Liver (tissue), 10 donors: ENCODE measurements at places on chromosomes 11 and 22. TPM values are rescaled to one million over a fixed set of nuclear protein-coding genes. Genes with fewer than 3 reads are reported as not detected.

DNA sequence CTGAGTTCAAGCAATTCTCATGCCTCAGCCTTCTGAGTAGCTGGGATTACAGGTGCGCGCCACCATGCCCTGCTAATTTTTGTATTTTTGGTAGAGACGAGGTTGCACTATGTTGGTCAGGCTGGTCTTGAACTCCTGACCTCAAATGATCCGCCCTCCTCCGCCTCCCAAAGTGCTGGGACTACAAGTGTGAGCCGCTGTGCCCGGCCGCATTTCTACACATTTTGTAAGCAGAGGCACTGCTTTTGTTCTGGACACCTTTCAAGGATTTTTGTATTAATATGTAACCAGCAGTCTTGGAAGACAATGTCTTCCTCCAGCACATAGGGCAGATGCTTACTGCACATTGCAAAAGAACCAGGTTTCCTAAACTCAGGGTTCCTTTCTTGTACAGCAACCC, 11.4 kb upstream of the VSIG10L2 start:
- no peaks in the 10 kb centered on the region for H3K4me1 ChIP-seq
- H3K27me3 ChIP-seq = no peaks in the 10 kb centered on the region
- H3K4me3 ChIP-seq = no peak overlapping the region
- no peak for DNase-seq

- H3K27ac ChIP-seq = no peak overlapping the region
- no peaks in the 10 kb centered on the region for H3K27me3 ChIP-seq
- no peak overlapping the region for H3K4me3 ChIP-seq
- no peaks in the 10 kb centered on the region for H3K4me1 ChIP-seq
Observed at GRCh38 chr11:34150494-34151151, 45.2 kb downstream of the NAT10 start.

DNA sequence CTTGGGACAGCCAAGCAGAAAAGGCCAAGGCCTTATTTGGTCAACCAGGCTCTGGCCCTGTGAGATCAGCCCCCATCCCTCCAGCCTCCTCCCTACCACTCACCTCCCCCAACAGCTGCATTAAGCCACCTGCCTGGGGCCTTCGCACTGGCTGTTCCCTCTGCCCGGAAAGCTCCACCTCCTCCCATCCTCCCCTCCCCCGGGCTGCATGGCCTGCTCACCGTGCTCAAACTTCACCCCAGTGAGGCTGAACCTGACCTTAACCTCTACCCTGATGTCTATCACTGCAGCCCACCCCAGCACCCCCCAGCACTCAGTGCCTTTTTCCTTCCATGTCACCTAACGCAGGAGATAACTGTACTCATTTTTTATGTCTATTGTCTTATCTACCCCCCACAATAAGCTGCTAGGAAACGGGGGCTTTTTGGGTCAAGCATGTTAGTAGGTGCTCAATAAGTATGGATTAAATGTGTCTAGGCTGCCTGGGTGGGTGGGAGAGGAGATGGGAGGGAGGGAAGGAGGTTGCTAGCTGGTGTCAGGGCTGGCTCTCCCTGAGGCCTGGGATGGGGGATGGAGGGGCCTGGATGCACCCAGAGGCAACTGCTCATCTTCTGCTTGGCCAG, 912 bp downstream of the PTPRCAP start:
- peaks cover 3% of the 10 kb centered on the region for H3K36me3 ChIP-seq
- DNase-seq = no peak
- no peak overlapping the region for H3K4me3 ChIP-seq
- peak overlapping the region; percentile 31 for H3K27ac ChIP-seq
- no peaks in the 10 kb centered on the region for H3K4me1 ChIP-seq
- no peaks in the 10 kb centered on the region for H3K27me3 ChIP-seq

DNA sequence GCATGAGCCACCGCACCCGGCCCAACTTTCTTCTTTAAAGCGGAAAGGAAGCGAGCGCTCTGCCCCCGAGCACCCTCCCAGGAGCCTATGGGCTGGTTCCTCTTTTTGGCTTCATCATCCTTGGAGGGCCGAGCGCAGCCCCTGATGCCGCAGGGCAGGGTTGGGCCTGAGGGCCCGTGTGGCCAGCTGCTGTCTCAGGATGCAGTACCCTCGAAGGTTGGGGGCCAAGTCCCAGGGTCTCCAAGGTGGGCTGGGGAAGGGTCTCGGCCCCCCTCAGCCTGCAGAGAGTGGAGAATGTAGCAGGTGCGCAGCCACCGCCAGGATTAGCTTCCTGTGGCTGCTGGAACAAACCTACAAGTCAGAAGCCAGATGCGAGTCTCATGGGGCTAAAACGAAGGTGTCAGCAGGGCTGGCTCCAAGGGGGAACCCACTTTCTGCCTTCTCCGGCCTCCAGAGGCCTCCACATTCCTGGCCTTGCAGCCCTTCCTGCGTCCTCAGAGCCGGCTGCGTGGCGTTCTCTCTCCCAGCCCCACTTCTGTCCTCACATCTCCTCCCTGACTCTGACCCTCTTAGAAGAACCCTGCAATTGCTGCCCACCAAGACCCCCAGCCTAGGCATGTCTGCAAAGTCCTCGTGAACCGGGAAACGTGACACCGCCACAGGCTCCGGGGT, 2.9 kb downstream of the PANX2 start:
- H3K4me1 ChIP-seq = peaks cover 11% of the 10 kb centered on the region
- no peak overlapping the region for H3K27ac ChIP-seq
- DNase-seq = no peak
- H3K4me3 ChIP-seq = no peak overlapping the region

GRCh38 chr22:37897807-37898206, 8.3 kb upstream of the MICALL1 start:
- H3K27me3 ChIP-seq = no peaks in the 10 kb centered on the region
- DNase-seq = no peak
- no peaks in the 10 kb centered on the region for H3K36me3 ChIP-seq
- H3K27ac ChIP-seq = no peak overlapping the region

DNA sequence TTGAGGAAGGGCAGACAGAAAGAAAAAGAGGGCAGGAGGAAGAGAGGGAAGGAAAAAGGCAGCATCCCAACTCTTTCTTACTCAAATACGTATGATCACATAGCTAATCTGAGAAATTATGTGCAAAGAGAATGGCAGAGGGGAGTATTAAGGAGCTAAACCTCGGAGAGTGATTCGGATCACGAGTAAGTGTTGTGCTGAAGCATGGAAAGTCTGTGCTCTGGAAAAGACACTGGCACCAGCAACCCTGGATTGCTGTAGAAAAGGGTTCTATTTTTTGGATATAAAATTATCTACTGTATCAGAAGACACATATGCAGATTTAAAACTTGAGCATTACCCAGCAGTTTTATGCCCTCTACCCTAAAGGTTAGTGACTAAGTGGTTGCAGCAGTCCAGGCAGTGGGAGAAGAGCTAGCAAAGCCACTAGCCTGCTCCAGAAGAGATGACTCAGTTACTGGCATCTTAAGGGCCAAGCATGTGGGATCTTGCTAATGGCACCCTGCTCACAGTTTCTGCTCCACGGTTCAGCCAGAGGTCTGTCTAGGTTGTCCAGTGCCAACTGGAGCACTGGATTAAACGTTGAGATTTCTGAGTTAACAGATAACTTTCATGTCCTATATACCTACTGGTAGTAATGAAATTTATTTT, 151.7 kb downstream of the SWAP70 start:
- no peaks in the 10 kb centered on the region for H3K27me3 ChIP-seq
- DNase-seq = no peak

DNA sequence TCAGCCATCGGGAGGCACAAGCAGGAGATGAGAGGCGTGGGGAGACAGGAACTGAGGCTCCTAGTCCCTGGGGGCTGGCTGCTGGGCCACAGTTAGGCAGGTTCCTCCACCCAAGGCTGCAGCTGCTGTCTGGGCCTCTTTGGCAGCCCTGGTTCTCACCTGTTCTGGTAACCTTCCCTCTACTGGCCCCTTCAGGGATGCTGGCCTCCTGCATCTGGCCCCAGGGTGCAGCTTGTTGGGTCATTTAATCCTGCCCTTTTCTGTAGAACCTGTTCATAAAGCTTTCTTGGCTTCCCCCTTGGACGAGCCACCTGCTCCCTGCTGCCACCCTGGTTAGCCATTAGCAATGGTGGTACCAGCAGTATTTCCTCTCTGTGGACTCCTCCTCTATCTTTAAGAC, 5.5 kb downstream of the USH1C start:
- no peaks in the 10 kb centered on the region for H3K36me3 ChIP-seq
- DNase-seq = no peak
- no peak overlapping the region for H3K4me3 ChIP-seq
- no peaks in the 10 kb centered on the region for H3K27me3 ChIP-seq

DNA sequence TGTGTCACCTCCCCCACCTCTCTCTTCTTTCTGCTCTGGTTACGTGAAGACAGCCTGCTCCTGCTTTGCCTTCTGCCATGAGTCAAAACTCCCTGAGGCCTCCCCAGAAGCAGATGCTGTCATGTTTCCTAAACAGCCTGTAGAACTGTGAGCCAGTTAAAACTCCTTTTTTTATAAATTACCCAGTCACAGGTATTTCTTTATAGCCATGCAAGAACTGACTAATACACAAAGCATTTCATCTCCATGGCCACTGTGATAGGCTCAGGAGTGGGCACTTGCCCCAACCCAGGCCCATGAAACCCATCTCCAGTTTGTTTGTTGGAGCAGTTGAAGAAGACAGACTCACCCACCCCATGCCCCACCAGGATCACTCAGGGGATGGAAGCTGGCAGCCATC, 253.3 kb upstream of the ISX start:
- H3K4me1 ChIP-seq = no peaks in the 10 kb centered on the region
- H3K36me3 ChIP-seq = no peaks in the 10 kb centered on the region
- DNase-seq = no peak
- H3K4me3 ChIP-seq = no peak overlapping the region

DNA sequence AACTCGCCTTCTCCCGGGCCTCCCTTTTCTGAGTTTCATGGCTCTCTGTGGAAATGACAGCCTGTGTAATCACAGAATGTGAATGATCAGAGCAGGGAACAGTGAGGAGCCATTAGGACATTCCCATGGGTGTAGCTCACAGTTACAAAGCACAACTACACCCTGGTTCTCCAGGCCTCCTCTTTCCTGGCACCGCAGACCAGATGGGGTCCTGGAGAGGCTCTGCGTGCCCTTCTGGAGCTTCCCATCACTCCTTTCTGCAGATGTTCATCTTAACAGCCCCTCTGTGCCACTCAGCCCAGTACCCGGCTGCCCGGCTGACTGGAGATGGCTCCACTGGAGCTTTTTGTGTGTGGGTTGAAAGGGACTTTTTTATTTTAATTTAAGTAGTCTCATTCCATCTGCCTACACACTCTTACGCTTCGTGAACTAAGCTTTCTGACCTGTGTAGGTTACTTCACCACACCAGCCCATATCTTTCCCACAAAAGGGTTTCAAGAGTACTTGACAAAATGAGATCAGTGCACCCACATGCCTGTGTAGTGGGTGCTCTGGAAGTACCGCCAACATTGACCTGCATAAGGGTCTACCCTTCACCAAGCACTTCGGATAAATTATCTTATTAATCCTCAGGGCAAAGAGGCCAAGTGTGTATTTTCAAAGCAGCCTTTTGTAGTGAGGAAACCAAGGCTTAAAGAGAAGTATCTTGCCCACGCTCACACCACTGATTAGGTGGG, 29.8 kb downstream of the SREBF2 start:
- H3K4me3 ChIP-seq = no peak overlapping the region
- H3K27me3 ChIP-seq = no peaks in the 10 kb centered on the region
- H3K27ac ChIP-seq = no peak overlapping the region
- H3K36me3 ChIP-seq = peaks cover 12% of the 10 kb centered on the region
- DNase-seq = no peak

DNA sequence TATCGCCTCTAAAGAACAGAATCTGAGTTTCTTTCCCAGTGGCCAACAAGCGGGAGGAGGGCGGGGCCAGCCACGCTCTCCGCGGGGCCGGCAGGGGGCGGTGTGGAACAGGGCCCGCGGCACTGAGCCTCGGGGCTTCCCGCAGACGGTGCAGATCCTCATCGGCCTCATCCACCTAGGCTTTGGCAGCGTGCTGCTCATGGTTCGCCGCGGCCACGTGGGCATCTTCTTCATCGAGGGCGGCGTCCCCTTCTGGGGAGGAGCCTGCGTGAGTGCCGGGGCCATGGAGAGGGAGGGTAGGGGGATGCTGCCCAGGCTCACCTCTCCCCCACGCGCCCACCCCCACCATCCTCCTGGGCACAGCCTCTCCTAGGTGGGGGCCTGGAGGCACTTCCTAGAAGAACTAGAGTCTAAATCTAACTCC, 10.7 kb downstream of the MS4A15 start:
- no peaks in the 10 kb centered on the region for H3K27me3 ChIP-seq
- no peak overlapping the region for H3K27ac ChIP-seq
- no peak for DNase-seq
- H3K36me3 ChIP-seq = no peaks in the 10 kb centered on the region
- H3K4me3 ChIP-seq = no peak overlapping the region

DNA sequence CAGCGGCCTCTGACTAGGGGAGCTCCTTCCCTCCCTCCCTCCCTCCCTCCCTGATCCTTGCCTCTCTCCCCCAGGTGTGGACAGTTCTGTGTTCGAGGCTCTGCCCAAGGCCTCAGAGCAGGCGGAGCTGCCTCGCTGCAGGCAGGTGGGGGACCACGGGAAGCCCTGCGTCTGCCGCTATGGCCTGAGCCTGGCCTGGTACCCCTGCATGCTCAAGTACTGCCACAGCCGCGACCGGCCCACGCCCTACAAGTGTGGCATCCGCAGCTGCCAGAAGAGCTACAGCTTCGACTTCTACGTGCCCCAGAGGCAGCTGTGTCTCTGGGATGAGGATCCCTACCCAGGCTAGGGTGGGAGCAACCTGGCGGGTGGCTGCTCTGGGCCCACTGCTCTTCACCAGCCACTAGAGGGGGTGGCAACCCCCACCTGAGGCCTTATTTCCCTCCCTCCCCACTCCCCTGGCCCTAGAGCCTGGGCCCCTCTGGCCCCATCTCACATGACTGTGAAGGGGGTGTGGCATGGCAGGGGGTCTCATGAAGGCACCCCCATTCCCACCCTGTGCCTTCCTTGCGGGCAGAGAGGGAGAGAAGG, 11.1 kb upstream of the POU2F3 start:
- no peak overlapping the region for H3K4me3 ChIP-seq
- no peak overlapping the region for H3K27ac ChIP-seq
- DNase-seq = no peak
- H3K4me1 ChIP-seq = peaks cover 26% of the 10 kb centered on the region
- H3K27me3 ChIP-seq = no peaks in the 10 kb centered on the region

DNA sequence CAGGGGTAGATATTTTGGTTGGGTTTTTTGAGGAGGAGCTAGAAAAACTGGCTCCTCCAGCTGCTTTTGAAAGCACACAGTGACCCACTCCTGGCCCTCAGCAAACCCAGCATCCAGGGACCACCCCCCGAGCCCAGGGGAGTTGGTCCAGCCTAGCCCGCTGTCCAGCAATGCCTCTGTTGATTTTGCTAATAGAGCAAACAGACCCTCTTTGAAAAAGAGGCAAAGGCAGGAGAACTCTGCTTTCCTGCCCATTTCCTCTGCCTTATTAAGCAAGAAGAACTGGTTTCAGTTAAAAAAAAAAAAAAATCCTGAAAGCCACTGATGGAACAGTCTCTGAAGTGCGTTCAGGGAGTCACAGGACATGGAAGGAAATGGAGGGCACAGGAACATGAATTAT, 25.3 kb downstream of the ABTB2 start:
- no peaks in the 10 kb centered on the region for H3K27me3 ChIP-seq
- no peak overlapping the region for H3K4me3 ChIP-seq

GRCh38 chr11:73218106-73218829, at the start of gene P2RY2:
Gene P2RY2, plus strand, starts transcription at chr11:73218281. Its CDS starts 15,879 bp downstream, at chr11:73234160.
- peak; percentile 82 for DNase-seq
- H3K4me3 ChIP-seq = peak within 1 kb of the TSS; percentile 64
- no peaks in the 10 kb centered on the region for H3K36me3 ChIP-seq
- H3K4me1 ChIP-seq = peaks cover 28% of the 10 kb centered on the region
- H3K27ac ChIP-seq = peak within 1 kb of the TSS; percentile 75

Gene IFITM10
- total RNA-seq = 8.5 TPM

Gene SLC22A9
- 138 TPM for total RNA-seq

Gene DEUP1
- total RNA-seq = 0.09 TPM

Gene RIC3
- 9.8 TPM for total RNA-seq
